ENCODE measurements at places on chromosomes 2 and 18. TPM values are rescaled to one million over a fixed set of nuclear protein-coding genes. Genes with fewer than 3 reads are reported as not detected.

NDC80 gene
- total RNA-seq: not detected

TSPYL6 gene
- not detected for total RNA-seq

LTBP1 gene
- total RNA-seq: 168 TPM

COL5A2 gene
- total RNA-seq: 24.8 TPM

KIF5C gene
- total RNA-seq: 1.6 TPM

KATNAL2 gene
- total RNA-seq: 3.7 TPM

UGT1A3 gene
- total RNA-seq: not detected

C2orf66 gene
- total RNA-seq: not detected

TTN gene
- total RNA-seq: 3,257 TPM

YES1 gene
- total RNA-seq: 37.3 TPM

GREB1L gene
- 17.5 TPM for total RNA-seq

KCNIP3 gene
- 4.0 TPM for total RNA-seq

CD28 gene
- total RNA-seq: 1.6 TPM

SNED1 gene
- total RNA-seq: 9.9 TPM

C2orf81 gene
- 1.0 TPM for total RNA-seq

ANKMY1 gene
- total RNA-seq: 3.7 TPM

EMILIN1 gene
- 22.3 TPM for total RNA-seq

EVX2 gene
- not detected for total RNA-seq

CRYBA2 gene
- not detected for total RNA-seq

MROH2A gene
- not detected for total RNA-seq

KIF1A gene
- 43.7 TPM for total RNA-seq

SLC11A1 gene
- 8.7 TPM for total RNA-seq

RAD51AP2 gene
- total RNA-seq: 0.22 TPM

MFSD2B gene
- total RNA-seq: 0.30 TPM

FEZ2 gene
- total RNA-seq: 81.5 TPM

SALL3 gene
- total RNA-seq: 2.5 TPM

COL4A3 gene
- total RNA-seq: 2.7 TPM

AMER3 gene
- total RNA-seq: not detected

ACMSD gene
- total RNA-seq: not detected

CROCC2 gene
- not detected for total RNA-seq

ASIC4 gene
- total RNA-seq: not detected

MAL gene
- 8.7 TPM for total RNA-seq

IL36RN gene
- not detected for total RNA-seq

DNAH7 gene
- total RNA-seq: 0.52 TPM

TUBA3E gene
- 1.6 TPM for total RNA-seq

ST8SIA3 gene
- not detected for total RNA-seq

TXNDC2 gene
- total RNA-seq: not detected

ANKRD53 gene
- total RNA-seq: 1.7 TPM

LBH gene
- total RNA-seq: 54.6 TPM

CASP10 gene
- total RNA-seq: 3.5 TPM

TOGARAM2 gene
- 6.6 TPM for total RNA-seq

CERKL gene
- total RNA-seq: not detected

SLC9A2 gene
- 0.22 TPM for total RNA-seq

MC4R gene
- total RNA-seq: not detected

ING5 gene
- 32.7 TPM for total RNA-seq
